ENCODE measurements at places on chromosomes 1 and 21.

DNA sequence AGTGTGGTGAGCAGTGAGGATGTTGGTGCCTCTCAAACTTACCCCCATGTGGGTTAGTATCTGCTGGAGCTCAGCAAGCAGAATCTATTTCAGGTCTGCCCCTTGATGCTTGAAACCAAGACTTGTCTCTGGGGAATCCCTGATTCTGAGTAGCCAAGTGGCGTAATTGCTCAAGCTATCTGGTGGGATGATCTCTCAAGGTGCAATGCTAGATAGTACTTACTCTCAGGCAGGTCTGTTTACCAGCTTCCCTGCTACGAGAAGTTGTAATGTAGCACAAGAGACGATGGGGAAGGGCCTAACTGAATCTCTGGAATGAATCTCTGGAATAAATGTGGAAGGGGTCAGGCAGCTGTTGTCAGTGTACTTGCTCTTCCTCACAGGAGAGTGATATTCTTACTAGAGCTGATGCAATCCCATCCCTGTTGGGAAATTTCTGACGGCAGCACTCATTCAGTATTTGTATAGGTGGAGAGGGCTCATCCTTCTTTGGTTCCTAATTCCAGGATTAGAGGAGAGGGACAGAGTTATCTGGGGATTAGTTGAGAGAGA, 65.4 kb downstream of the MACF1 start:
- no peak for DNase-seq

- DNase-seq = no peak
Observed at GRCh38 chr1:26724118-26724517, 28.3 kb downstream of the ARID1A start.

- DNase-seq = no peak
Observed at GRCh38 chr1:30749691-30750583, 7.6 kb downstream of the LAPTM5 start.

DNA sequence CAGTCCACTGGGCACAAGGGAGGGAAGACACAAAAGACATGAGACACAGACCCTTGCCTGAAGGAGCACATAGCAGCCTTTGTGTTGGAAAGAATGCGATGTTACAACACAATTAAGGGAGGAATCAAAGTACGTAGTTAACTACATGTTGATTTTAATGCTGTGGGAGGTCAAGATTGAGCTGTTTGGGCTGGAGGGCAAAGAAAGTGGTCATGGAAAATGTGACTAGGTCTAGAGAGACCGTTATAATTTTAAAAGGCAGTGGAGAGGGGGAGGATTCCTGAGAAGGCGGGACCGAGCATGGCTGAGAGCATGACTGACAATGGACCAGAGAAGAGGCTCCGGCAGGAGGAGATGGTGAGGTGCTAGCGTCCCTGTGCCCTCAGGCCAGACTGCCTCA, 111.8 kb upstream of the ATP1A1 start:
- no peak for DNase-seq

DNA sequence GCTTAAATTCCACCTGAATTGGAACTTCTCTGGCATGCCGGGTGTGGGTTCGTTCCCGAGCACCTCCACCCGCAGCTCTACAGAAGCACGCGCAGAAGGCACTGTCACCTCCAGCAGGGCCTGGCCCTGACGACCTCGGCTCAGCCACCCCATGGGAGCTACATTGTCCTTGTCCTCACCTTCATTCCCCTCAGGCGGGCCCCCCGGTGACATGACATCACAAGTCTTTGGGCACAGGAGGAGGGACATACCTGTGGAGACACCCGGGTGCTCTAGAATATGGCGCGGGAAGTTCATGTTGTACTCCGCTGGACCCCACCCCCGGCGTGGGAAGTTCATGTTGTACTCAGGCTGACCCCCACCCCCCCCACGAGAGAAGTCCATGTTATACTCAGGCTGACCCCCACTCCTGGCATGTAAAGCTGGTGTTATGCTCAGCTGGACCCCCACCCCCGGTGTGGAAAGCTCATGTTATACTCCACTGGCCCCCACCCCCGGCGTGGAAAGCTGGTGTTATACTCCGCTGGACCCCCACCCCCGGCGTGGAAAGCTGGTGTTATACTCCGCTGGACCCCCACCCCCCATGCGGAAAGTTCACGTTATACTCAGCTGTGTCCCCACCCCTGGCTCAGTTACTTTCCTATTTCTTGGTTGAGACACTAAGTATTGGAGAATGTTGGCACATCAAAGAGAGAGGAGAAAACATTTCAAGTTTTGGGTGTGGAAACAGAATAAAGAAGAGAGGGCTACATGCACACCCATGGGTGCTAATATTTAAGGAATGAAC, 37.6 kb downstream of the UMODL1 start:
- DNase-seq = no peak

- DNase-seq = no peak
Observed at GRCh38 chr1:233166896-233167295, 128.6 kb downstream of the PCNX2 start.

DNA sequence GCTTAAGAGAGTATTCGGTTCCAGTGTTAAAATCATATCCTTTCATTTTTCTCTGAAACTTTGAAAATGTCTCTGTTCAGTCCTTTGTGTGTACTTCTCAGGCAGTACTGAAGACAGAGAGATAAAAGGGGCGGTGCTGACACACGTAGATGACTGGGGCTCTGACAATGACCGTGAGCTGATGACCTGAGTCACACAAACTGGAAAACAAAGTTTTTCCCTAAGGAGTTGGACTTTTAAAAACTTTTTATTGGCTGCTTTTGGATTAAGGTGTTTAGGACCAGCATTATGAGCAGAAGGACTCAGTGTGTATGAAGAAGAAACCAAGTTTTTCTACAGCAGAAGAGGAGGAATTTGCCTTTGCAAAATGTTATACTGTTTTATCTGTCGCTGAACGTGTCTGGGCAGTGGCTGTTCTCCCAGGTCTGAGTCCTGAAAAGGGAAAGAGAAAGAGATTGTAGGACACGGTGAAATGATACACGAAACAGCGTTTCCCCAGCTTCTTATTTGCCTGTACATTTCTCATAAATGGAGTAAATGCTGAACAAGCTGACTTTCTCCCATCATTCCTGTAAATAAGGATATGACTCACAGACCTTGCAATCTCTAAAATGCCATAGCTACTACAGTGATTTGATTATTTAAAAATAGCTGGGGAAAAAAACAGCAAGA, 51.5 kb downstream of the MAP3K7CL start:
- DNase-seq = no peak

- DNase-seq = no peak
Observed at GRCh38 chr1:183407961-183408360, 10.2 kb downstream of the NMNAT2 start.

- DNase-seq = no peak
Observed at GRCh38 chr1:53393325-53393792, 65.5 kb upstream of the LRP8 start.

- no peak for DNase-seq
Observed at GRCh38 chr1:198253668-198254067, 96.9 kb downstream of the NEK7 start.

DNA sequence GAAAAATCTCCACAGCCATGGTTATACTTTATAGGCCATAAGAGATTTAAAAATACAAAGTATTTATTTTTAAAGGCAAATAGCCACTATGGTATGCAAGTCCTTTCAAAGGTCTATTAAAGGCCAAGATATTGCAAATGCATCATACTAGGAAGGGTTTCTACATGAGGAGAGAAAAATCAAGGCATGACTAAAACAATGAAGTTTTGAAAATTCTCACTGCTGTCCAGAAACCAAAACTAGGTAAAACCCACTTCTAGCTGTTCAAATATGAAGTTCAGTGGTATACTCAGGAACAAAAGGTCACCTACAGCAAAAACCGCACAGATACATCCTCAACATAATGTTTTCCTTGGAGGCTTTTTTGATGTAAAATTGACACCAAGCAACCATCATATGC, 75.0 kb downstream of the EPS15 start:
- DNase-seq = no peak

DNA sequence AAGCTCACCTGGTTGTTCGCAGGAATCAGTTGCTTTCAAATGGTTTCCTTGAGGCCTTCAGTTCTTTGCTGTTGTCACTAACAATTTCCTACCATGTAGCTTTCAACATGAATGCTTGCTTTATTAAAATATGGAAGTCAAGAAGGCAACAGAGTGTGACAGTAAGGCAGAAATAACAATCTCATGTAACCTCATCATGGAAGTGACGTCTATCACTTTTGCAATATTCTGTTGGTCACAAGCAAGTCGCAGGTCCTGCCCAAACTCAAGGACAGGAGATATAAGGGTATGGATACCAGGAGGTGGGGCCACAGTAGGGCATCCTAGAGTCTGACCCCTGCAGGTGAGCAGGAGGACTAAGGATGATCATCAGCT, 296.8 kb upstream of the ZP4 start:
- DNase-seq = no peak

GRCh38 chr1:50873458-50874187, 86.4 kb downstream of the FAF1 start:
- DNase-seq = peak; percentile 61

Data from iPS DF 19.7 (cell line).